ENCODE measurements at places on chromosomes 13 and 19. TPM values are rescaled to one million over a fixed set of nuclear protein-coding genes. Genes with fewer than 3 reads are reported as not detected.

GRCh38 chr13:98100481-98100880 lies 42.4 kb upstream of the FARP1 start:
- H3K4me1 ChIP-seq = no peaks in the 10 kb centered on the region
- no peak overlapping the region for H3K27ac ChIP-seq
- DNase-seq = no peak

DNA sequence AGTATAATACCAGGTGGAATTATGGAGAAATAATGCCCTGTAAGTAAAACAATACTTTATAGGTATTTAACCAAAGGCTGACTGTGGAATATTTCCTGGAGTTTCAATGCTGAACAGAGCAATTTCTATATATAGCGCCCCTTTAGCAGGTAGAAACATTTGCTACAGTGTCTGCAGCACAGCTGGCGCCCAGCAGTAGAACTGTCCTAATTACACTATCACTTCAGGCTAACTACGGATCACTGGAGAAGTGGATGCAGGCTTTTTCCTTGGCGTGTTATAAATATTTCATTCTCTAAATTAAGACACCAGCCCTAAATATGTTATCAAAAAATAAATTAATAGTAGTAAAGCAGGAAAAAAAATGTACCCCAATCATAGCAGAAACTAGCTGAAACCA lies 3.1 kb downstream of the SHISA2 start:
- H3K4me3 ChIP-seq = no peak overlapping the region
- DNase-seq = no peak
- peaks cover 49% of the 10 kb centered on the region for H3K27me3 ChIP-seq
- no peak overlapping the region for H3K27ac ChIP-seq

GRCh38 chr13:106593132-106593531 lies 25.2 kb upstream of the ARGLU1 start:
- H3K36me3 ChIP-seq = no peaks in the 10 kb centered on the region
- no peak overlapping the region for H3K27ac ChIP-seq
- H3K4me3 ChIP-seq = no peak overlapping the region
- DNase-seq = no peak
- no peaks in the 10 kb centered on the region for H3K4me1 ChIP-seq

GRCh38 chr19:50697414-50698124 lies 22.0 kb downstream of the SHANK1 start:
- H3K27me3 ChIP-seq = peaks cover 99% of the 10 kb centered on the region
- no peak for DNase-seq
- no peaks in the 10 kb centered on the region for H3K4me1 ChIP-seq
- H3K4me3 ChIP-seq = no peak overlapping the region
- no peaks in the 10 kb centered on the region for H3K36me3 ChIP-seq

Gene RDH8
- not detected for total RNA-seq

- no peak for DNase-seq
- H3K36me3 ChIP-seq = no peaks in the 10 kb centered on the region
- no peaks in the 10 kb centered on the region for H3K27me3 ChIP-seq
- H3K27ac ChIP-seq = no peak overlapping the region
- no peaks in the 10 kb centered on the region for H3K4me1 ChIP-seq
These were observed 15.2 kb downstream of the DACH1 start for GRCh38 chr13:71851498-71852409.

DNA sequence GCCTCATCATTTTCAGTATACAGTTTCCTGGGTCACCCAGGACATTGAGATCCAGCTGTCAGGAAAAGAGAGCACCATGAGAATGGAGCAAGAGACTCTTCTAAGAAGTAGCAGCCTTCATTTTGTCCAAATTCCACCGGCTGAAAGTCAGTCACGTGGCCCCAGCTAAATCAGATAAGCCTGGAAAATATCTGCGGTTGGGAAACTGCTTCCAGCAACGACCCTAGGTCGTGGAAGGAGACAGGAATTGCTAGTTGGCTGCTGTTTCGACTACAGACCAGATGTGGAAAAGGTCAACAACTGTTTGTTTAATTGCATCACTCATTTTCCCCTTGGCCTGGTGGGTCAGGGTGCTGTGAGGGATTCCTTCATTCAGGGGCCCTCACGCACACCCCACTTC lies 107.0 kb downstream of the ZNF536 start:
- no peaks in the 10 kb centered on the region for H3K36me3 ChIP-seq
- H3K27ac ChIP-seq = no peak overlapping the region
- H3K27me3 ChIP-seq = no peaks in the 10 kb centered on the region
- H3K4me1 ChIP-seq = no peaks in the 10 kb centered on the region
- no peak overlapping the region for H3K4me3 ChIP-seq
- DNase-seq = no peak

DNA sequence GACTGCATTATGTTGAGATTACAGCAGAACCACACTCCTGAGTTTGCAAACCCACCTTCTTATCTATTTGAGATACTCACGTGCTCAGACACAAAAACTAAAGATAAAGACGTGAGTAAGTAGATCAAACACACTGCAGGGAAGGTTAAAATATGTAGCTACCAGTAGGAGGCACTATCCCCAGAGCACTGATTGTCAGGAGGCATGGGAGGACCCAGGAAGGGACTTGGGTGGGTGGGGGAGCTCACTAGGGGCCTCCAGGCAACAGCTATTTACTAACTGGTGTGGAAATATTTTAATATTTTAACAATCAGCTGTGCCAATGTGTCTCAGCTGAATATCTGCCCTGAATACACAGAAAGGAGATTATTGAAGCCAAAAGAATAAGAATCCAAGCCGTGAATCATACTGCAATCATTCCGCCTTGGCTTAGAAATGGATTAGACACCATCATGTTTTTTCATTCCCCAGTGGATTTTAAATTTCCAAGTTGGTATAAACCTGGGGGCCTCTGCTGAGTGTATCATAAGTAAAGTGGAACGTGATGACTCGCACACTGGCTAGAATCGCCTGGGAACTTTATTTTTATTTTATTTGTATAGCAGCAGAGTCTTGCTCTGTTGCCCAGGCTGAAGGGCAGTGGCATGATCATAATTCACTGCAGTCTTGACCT lies 73.2 kb upstream of the CACNA1A start:
- H3K4me1 ChIP-seq = no peaks in the 10 kb centered on the region
- H3K27me3 ChIP-seq = no peaks in the 10 kb centered on the region
- H3K27ac ChIP-seq = no peak overlapping the region
- no peak for DNase-seq
- no peak overlapping the region for H3K4me3 ChIP-seq
- H3K36me3 ChIP-seq = no peaks in the 10 kb centered on the region

Gene ANGPTL4
- total RNA-seq = 1.8 TPM

GRCh38 chr13:99845161-99845874 lies 126.2 kb downstream of the ZIC5 start:
- no peaks in the 10 kb centered on the region for H3K36me3 ChIP-seq
- DNase-seq = no peak
- no peak overlapping the region for H3K4me3 ChIP-seq
- H3K4me1 ChIP-seq = no peaks in the 10 kb centered on the region

- H3K4me3 ChIP-seq = peak overlapping the region; percentile 66
- no peaks in the 10 kb centered on the region for H3K27me3 ChIP-seq
- peak overlapping the region; percentile 74 for H3K27ac ChIP-seq
These were observed 112.5 kb downstream of the SACS start for GRCh38 chr13:23320926-23321534.

GRCh38 chr19:9875796-9876195 lies 40.7 kb downstream of the PIN1 start:
- H3K36me3 ChIP-seq = no peaks in the 10 kb centered on the region
- no peak overlapping the region for H3K4me3 ChIP-seq
- no peak overlapping the region for H3K27ac ChIP-seq
- H3K27me3 ChIP-seq = no peaks in the 10 kb centered on the region

DNA sequence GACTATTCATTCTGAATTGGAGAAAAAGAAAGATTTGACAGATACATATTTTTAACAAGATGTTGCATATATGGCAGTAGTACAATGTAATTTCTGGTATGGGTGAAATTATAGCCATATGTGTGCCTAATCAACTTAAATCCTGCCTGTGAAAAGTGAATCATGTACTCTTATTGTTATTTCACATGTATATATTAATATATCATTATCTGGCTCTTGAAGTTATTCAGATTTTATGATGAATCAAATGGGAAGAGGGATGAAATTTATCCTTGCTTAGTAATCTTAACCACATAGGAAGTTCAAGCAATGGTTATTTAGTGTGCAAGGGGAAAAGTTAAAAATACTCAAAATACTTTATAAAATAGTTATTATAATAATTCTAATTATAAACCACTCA lies 80.5 kb downstream of the GPC6 start:
- H3K4me3 ChIP-seq = no peak overlapping the region
- no peaks in the 10 kb centered on the region for H3K27me3 ChIP-seq

- H3K27ac ChIP-seq = no peak overlapping the region
- H3K4me1 ChIP-seq = no peaks in the 10 kb centered on the region
- H3K4me3 ChIP-seq = no peak overlapping the region
- no peaks in the 10 kb centered on the region for H3K36me3 ChIP-seq
- H3K27me3 ChIP-seq = no peaks in the 10 kb centered on the region
These were observed 229.0 kb downstream of the KLF5 start for GRCh38 chr13:73287831-73288230.

Gene SHISA2
- 1.5 TPM for total RNA-seq

DNA sequence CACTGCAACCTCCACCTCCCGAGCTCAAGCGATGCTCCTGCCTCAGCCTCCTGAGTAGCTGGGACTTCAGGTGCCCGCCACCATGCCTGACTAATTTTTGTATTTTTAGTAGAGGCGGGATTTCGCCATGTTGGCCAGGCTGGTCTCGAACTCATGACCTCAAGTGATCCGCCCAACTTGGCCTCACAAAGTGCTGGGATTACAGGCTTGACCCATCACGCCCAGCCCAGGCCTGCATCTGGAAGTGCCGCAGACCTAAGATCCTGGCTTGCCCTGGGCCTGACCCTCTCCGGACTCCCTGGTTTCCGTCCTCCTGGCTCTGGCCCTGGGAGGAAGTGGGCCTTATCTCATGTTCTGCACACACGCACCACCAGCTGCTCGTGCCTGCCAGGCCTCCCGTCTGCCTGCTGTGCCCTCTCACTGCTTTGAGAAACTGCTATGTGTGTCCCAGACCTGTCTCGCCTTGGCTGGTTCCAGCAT lies 4.7 kb upstream of the PTGIR start:
- H3K27me3 ChIP-seq = peaks cover 30% of the 10 kb centered on the region
- DNase-seq = peak; percentile 82
- H3K36me3 ChIP-seq = no peaks in the 10 kb centered on the region
- H3K4me3 ChIP-seq = no peak overlapping the region

DNA sequence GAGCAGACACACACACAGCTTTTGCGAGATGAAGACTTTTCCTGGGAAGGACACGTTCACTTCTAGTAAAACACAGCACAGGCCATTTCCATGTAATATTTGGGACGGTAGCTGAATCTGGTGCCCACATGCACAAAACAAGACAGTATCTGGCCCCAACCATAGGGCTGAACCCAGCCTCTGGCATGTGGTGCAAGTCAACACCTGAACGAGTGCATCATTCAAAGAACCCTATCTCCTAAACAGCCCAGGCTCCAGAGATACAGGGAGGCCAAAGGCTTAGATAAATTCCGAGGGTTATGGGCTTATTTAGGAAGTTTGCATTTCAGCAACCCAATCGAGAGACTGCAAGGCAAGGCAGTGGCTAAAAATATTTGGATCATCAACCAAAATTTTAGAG lies 2.7 kb upstream of the TFDP1 start:
- H3K4me1 ChIP-seq = peaks cover 16% of the 10 kb centered on the region
- H3K4me3 ChIP-seq = no peak overlapping the region

DNA sequence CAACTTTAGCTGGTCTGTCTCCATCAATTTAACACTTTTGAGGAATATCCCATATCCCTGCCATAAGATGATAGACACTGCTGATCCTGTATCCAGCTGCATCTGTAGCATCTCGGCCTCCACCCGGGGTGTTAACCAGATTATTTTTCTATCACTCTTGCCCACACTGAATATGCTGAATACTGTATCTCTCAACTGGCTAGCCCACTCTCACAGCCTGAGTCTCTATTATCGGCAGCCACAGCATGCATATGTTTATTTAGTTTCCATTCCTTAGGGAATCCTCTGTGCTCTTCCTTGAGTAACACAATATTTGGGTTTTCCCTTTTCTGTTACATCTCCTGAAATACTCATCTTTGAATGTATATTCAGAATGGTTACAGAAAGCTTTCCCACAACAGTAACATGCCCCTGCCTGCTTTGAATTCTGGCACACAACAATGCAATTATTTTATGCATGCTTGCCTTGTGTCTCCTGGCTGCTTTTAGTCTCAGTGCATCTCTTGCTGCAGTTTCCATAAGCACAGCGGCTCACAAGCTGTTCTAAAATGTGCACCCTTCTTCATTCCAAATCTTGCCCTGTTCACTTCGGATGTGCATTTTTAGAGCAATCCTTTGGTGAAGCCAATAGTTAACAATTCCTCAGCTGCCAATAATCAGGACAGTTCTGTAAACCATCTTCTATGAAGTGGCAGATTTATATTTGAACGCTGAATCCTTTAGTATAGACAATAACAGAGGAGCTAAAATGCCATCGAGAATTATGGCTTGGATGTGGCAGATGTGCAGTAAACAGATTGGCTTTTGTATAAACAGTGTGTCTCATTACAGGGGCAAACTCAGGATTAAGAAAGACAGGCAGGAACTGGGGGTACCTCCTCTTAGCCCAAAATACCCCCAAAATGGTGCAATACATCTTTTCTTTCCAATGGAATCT lies 261.9 kb upstream of the SOX21 start:
- H3K4me1 ChIP-seq = no peaks in the 10 kb centered on the region
- no peak overlapping the region for H3K4me3 ChIP-seq
- no peaks in the 10 kb centered on the region for H3K36me3 ChIP-seq
- no peaks in the 10 kb centered on the region for H3K27me3 ChIP-seq
- H3K27ac ChIP-seq = no peak overlapping the region
- no peak for DNase-seq

Gene GPR183
- 32.6 TPM for total RNA-seq

GRCh38 chr19:29022165-29022564 lies 190.8 kb downstream of the UQCRFS1 start:
- no peaks in the 10 kb centered on the region for H3K36me3 ChIP-seq
- DNase-seq = no peak
- no peak overlapping the region for H3K27ac ChIP-seq
- no peak overlapping the region for H3K4me3 ChIP-seq
- H3K27me3 ChIP-seq = no peaks in the 10 kb centered on the region
- no peaks in the 10 kb centered on the region for H3K4me1 ChIP-seq

DNA sequence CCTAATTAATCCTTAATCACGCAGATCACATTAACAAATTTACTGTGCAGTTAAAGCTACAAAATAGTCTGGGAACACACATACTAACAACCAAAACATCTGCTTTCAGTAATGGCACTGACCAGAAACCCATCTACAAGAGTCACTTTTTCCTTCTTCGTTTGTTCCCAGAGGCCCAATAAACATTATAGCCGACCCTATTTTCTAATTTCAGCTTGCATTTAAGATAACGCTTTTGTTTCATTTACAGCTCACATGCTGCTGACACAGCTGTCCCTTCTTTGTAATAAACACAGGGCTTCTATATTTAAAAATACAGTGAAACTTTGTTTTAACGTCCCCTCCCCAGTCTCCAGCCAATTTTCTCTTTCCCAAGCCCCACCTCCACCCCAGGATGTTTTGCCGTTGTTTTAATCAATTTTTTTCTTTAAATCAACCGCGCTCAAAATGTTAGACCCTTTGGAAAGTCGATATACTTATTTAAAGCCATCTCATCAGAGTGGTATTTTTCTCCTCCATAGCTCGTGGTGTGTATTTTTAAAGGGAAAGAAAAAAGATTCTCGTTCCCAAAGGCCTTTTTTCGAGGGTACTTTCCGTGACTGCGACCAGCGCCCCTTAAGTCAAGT lies 1.7 kb upstream of the WBP4 start:
- H3K36me3 ChIP-seq = no peaks in the 10 kb centered on the region
- H3K27me3 ChIP-seq = no peaks in the 10 kb centered on the region
- peak overlapping the region; percentile 77 for H3K4me3 ChIP-seq
- peaks cover 81% of the 10 kb centered on the region for H3K4me1 ChIP-seq

- no peaks in the 10 kb centered on the region for H3K4me1 ChIP-seq
- no peak for DNase-seq
- no peaks in the 10 kb centered on the region for H3K36me3 ChIP-seq
These were observed 516.5 kb downstream of the SUCLA2 start for GRCh38 chr13:47484548-47484947.
